ENCODE measurements at places on chromosomes 3 and 15. TPM values are rescaled to one million over a fixed set of nuclear protein-coding genes. Genes with fewer than 3 reads are reported as not detected.
A peak's percentile ranks its signal among the peaks of the same experiment; 100 is the strongest.

The PLSCR1 gene
- 77.7 TPM for total RNA-seq

The NOX5 gene
- 0.75 TPM for total RNA-seq

The RLBP1 gene
- not detected for total RNA-seq

The ARGFX gene
- not detected for total RNA-seq

The RPP14 gene
- total RNA-seq = 15.1 TPM

The EFHB gene
- total RNA-seq = 0.33 TPM

The DUSP7 gene
- 27.7 TPM for total RNA-seq

The GRIP2 gene
- total RNA-seq = not detected

The PARP15 gene
- total RNA-seq = not detected

The SENP5 gene
- 25.2 TPM for total RNA-seq

The DUOX1 gene
- 4.1 TPM for total RNA-seq

GRCh38 chr3:64022451-64023186, 675 bp downstream of the PSMD6 start:
- DNase-seq = no peak

GRCh38 chr3:191695815-191696153, 234.8 kb downstream of the PYDC2 start:
- no peak for DNase-seq

DNA sequence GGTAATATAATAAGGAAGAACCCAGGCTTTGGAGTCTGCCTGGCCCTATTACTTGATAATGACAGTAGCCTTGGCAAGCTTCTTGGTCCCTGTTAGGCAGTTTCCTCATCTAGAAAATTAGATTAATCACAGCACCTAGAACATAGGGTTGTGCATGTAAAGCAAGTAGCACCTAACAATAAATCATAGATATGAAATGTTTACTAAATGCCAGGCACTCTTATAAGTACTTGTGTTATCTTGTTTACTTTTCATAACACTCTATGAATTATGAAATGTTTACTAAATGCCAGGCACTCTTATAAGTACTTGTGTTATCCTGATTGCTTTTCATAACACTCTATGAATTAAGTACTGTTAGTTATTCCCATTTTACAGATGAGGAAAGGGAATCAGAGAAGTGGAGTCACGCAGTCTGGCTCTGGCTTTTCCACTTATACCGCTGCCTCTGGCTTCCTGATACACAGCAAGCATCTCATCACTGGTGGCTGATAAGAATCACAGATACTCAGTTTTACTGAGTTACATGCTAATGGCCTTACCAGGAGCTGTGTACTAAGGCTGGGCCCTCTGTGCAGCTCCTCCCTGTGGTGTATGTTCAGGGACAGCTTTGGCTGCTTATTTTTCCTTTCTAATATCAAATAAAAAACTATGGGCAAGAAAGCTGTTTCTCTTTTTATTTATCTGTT, 123.4 kb downstream of the FEZF2 start:
- DNase-seq = no peak

DNA sequence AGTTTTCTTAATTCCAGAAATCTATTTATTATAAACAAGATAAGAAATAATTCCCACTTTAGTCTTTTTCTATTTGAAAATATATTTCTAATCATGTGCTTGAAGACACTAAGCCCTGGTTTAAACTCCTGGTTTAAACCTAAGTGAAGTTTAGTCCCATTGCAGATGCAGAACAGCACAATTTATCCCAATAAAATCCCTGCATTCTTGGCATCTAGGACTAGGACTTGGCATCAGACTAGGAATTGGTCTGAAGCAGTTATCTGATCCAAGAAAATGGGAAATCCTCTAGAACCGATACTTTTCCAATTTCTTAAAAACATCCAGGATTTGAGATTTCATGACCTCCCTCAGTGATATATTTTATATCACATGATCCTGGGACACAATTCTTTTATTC, 168.8 kb upstream of the VEPH1 start:
- no peak for DNase-seq

DNA sequence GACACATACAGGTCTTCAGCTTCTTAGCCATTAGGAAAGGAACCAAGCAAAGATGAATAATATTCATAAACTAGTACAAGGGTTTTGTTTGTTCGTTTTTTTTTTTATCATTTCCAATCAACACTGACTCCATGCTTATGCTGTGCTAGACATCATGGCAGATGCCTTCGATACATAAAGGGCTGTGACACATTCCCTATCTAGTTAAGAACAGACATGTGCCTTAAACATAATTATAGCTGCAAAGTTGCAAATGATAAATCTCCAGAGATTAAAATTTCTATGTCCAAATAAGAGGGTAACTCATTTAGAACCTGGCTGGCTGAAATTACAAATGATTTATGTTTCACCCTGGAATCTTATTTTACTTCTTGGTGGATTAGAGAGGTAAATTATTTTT, 386.4 kb downstream of the LSAMP start:
- no peak for DNase-seq

DNA sequence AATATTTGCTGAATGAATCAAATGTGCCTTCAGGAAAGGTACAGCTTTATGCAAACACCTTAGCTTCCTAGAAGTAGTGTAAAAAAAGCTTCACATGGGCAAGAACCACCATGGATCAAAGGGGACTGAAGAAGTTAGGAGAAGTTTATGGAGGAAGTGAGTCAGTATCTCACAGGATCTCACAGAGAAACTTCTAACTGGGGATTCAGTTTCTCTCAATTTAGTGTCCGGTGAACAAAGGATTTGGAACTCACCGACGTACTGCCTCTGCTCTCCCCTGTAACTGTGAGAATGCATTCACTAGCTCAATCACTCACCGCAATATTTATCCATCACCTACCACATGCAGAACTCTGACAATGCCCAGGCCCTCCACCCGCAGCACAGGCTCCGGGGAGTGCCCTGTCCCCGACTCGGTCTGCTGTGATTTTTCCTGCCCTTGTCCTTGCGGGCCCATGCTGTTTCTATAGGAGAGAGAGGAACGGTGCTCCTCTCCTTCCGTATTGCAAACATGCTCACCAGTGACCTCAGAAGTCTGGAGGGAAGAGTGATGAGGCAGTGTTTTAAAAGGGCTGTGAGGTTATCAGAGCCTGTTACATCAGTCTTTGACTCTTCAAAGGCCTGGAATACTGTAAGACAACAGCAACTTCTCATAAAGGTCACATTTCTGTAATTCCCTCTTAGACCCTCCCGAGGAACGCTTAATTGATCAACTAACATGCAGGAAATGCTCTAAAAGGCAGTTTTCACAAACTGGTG, 222.5 kb upstream of the ICE2 start:
- DNase-seq = no peak

GRCh38 chr3:52062505-52062904, 6.1 kb upstream of the DUSP7 start:
- DNase-seq = peak; percentile 83

DNA sequence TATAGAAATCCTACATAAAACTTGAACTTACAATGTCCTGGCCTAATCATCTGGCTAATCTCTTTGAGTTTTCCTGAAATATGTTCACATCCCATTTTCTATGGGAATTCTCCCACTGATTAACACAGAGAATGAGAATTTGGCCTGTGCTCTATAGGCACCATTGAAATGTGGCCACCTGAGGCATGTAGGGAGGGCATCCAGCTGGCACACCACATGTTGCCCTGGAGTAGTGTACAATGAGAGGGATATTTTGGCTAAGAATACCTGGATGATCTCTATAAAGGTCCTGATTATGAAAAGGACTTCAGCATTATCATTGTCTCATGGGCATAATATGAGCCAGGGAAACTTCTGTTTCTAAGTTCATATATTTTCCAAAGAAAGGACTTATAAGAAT, 324.0 kb downstream of the ZBTB20 start:
- no peak for DNase-seq

DNA sequence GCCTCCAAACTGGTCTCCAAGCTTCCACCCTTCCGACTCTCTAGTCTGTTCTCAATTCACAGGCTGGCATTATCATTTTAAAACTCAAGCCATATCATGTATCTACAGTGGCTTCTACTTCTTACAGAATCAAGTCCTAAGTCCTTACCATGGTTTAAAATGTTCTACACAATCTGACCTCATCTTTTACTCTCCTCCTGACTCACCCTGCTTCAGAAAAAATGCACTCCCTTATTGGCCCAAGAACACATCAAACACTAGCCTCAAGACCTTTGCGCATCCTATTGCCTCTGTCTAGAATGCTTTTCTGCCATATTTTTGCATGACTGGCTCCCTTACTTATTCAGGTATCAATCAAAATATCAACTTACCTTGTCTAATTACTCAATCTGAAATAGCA, 11.0 kb downstream of the MRPL3 start:
- no peak for DNase-seq

DNA sequence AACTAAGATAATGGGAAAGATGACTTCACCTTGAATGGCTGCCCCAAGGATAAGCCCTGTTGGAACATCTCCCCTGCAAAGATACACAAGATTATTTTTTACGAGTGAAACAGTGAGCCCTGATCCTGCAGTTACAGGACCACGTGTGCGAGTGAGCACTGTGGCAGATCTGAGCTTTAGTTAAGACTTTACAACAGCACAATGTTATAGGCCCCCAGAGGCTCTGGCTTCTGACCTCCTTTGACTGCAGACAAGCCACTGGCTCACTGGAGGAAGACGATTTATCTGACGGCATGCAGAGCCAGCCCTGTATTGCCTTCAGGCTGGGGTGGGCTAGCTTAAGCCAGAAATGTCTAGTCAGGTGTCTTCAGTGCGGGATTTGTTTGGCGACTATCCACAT, 174.4 kb downstream of the ARRDC4 start:
- DNase-seq = no peak

- no peak for DNase-seq
Observed at GRCh38 chr15:23472678-23473077, 25.6 kb upstream of the GOLGA6L2 start.

DNA sequence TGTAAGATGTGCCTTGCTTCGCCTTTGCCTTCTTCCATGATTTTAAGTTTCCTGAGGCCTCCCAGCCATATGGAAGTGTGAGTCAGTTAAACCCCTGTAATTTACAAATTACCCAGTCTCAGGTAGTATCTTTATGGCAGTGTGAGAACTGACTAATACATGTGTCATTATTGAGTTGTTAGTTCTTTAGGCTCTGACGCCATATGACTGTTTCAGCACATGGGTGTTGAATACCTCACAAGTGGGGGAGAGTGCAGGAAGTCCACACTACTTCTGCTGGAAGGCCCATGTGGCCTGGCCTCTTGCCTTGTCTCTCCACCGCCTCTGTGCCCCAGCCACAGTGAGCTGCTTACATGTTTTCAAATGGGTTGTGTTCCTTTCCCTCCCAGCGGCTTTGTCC, 28.5 kb downstream of the MFSD1 start:
- DNase-seq = no peak

DNA sequence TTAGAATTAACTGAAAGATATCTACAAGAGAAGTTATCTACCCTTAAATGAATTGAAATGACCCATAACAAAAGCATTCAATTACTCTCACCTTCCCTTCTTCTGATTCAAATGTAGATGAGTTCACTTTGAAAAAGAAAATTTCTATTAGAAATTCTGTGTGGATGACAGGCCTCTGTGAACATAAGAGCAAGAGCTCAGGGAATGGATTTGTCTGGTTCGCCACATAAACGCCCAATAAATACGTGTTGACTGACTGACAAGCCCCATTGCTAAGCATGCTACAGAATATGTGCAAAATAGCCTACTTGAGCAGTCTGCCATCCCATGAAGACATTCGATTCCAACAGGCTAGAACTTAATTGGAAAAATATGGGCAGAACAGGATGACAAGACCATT, 315.9 kb downstream of the MECOM start:
- DNase-seq = no peak

GRCh38 chr3:192933779-192934460, 16.3 kb upstream of the MB21D2 start:
- no peak for DNase-seq

DNA sequence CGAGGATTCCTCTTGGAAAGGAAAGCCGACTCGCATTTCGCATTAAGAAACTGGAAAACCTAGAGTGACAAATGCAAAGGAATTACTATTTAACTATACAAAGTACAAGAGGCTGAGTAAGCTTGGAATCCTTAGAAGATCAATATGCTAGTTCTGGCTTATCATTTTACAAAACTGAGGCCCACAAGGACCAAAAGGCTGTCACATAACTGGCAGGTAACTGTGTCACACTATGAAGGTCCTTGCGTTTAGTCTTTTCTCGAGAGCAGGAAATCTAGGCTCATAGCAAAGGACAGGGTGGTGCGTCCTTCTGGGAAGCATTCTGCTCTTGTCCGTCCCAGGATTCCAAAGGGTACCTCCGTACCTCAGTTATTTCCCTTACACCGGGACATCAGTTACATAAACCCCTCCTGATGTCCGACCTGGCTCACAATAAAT, 629 bp downstream of the RPL24 start:
- DNase-seq = no peak

- no peak for DNase-seq
Observed at GRCh38 chr15:99732751-99733267, 428 bp downstream of the LYSMD4 start.

DNA sequence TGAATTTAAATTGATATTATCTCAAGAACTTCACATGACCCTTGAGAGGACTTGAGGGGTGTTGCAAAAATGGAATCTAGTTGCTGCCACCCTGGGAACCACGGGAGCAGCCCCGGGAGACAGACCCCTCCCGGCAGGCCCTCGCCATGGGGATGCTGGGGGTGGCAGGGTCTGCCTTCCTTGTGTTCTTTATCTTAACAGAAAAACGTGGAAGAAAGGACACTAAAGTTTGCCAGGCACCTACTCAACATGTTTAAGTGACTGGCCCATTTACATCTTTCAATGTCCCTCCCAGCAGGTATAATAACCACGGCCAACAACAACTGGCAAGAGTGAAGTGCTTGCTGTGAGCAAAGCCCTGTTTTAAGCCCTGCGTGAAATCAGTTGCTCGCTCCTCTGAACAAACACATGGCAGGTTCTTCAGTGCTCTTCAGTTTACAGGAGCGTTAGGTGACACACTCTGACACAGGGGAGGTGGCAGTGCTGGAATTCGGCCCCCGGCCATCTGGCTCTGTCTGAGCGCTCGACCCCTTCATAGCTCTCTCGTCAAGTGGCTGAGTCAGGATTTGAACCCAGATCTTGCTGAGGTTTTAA, 112.5 kb downstream of the ASB7 start:
- DNase-seq = no peak

DNA sequence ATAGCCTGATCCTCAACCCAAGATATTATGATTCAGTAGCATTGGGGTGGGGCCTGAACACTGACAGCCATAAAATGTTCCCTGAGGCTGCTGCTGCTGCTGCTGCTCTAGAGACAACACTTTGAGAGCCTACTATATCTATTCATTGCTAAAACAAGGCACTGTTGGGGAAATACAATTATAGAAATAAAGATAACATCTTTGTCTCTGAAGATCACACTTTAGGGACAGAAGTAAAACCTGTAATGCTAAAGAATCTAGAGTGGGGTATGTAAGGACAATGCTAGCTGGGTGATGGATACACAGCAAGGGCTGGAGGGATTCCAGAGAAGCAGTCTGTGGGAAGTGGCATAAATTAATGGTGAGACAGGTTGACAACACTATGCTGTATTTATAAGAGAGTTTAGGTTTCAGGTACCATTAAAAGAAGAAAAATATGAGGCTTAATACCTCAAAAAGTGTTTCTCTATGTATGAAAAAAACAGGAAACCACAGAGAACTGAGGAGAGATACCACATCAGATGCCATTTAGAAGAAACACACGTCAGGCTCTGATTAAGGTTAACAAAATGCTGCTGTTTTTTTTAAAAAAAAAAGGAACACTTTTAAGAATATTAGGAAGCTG, 115.9 kb downstream of the CBLB start:
- DNase-seq = no peak

- DNase-seq = peak; percentile 18
Observed at GRCh38 chr3:28476194-28476593, 127.6 kb upstream of the AZI2 start.
